ENCODE measurements at places on chromosomes 6 and 20.

- DNase-seq = no peak
These were observed 77.5 kb upstream of the SIRPA start for GRCh38 chr20:1817577-1818211.

DNA sequence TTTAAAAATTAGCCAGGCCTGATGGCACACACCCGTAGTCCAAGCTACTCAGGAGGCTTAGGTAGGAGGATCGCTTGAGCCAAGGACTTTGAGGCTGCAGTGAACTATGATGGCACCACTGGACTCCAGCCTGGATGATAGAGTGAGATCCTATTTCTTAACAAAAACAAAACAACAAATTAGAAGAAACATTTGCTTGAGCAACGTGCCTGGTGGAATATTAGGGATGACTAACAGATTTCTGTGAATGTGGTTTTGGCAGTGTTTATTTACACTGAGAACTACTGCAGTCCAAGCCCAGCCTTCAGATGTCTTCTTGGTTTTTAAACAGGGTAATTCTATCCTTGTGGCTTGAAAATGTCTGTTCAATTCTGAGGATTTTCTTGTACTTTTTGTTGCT is 9.2 kb downstream of the PPP1R3G start:
- peak; percentile 75 for DNase-seq

GRCh38 chr6:90497411-90497810 is 89.5 kb downstream of the MAP3K7 start:
- DNase-seq = no peak

DNA sequence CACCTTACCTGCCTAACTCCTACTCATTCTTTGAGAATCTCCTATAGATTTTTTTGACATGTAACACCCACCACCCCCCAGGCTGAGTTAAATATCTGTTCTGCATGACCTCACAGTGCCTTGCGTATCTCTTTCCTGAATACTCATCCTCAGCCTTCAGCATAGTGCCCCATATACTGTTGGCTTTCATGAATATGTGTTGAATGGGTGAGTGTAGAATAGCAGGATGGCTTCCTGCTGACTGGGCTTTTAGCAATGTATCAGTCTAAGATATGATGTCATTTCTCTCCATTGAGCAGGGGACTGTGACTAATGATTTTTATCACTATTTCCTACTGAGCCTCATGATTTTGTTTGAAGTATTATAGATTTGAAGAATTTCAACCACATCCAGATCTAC is 361.6 kb upstream of the MARCKS start:
- peak; percentile 65 for DNase-seq

GRCh38 chr20:1324598-1325172 is 4.3 kb downstream of the SDCBP2 start:
- peak; percentile 66 for DNase-seq

All from Daoy (cell line).